ENCODE measurements at places on chromosomes 11 and 22.

DNA sequence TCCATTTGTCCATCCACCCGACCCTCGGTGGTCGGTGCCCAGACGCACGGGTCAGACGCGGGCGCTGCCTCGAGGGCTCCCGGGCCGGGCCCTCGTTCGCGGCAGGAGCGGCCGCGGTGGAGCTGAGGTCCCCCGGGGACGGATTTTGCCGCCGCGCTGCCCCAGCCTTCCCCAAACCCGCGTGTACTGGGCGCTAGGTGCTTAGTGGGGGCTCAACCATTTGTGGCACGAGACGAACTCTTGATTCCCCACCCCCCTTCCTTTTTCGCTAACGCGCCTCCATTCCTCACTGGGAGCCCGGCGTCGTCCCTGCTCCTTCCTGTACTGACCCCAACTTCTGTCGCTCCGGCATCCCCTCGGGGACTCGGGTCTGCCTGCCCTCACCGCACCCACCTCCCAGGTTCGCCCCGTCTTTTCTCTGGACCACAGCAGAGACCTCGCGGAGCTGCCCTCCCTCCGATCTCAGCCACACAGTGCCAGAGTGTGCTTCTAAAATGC is 789 bp upstream of the CBX7 start:
- no peak for DNase-seq

GRCh38 chr11:1943576-1943975 is 3.6 kb upstream of the MRPL23 start:
- peak; percentile 9 for DNase-seq

DNA sequence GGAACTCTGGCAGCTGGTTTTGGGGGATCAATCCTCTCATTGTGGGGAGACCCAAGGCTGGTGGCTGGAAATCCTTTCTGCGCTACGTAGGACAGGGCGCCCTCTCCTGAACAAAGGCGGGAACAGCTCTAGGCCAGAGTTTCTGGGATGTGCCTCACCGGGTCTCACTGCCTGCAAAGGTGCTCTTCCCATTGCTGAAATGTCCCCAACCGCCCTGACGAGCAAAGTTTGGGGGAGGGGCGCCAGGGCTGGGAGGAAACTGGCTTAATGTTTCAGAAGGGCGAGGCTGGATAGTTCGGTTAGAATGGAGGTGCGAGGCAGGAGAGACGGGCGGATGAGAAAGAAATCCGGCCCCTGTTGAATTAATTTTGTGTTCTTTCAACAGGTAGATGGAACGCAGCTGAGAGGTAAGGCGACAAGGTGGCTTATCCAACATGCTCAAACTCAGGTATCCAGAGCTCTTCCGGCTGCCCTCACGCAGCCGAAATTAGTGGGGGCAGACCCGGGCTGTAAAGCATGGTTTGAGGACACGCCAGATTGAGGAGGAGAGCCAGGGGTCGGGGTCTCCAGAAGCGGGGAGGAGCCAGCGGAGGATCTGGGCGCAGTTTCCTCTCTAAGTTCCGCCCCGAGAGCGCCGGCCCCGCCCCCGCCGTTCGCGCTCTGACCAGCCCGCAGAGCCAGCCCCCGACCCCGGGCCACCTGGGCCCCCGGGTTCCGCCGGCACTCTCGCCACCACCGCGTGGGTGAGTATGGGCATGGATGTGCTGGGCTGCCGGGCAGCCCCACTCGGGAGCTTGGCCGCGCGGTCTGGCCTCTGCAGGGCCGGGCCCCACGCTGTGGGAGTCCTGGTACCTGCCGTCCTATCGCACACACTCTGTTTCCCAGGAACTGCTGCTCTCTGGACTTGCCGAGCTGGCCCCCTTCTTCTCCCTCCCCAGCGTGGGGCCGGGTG is at the start of gene PGAP2:
TSS of gene PGAP2 (plus strand) at position 652 of the 952 bp plus-strand sequence. CDS start 2,700 bp downstream, outside the sequence.
- DNase-seq: peak; percentile 72

DNA sequence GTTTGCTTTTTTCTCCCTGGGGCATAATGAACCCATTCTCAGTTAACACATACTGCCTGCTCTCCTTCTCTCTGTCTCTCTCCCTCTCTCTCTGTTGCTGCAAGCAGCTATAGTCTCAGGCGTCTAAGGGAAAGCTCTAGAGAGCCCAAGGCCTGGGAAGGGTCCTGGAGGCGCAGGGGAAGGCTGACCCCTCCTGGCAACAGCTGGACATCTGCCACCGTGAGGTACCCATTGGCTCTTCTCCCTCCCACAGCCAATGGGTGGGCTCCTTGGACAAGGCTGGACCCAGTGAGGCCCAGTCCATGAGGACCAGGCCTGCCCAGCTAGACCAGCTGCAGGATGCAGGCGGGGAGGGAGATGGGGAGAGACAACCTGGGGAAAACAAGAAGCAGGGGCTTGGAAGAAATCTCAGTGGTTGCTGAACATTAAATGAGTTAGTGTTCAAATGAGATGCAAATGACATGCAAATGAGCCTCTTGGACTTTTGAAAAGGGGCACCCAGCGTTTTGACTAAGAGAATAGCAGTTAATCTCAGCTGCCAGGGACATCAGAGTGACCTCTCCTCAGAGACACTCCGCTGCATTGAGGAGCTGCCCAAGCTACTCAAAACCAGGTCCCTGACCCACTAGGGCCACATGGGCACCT is 349.7 kb downstream of the BUD13 start:
- no peak for DNase-seq

GRCh38 chr22:45908961-45909360 is 68.0 kb downstream of the WNT7B start:
- no peak for DNase-seq

DNA sequence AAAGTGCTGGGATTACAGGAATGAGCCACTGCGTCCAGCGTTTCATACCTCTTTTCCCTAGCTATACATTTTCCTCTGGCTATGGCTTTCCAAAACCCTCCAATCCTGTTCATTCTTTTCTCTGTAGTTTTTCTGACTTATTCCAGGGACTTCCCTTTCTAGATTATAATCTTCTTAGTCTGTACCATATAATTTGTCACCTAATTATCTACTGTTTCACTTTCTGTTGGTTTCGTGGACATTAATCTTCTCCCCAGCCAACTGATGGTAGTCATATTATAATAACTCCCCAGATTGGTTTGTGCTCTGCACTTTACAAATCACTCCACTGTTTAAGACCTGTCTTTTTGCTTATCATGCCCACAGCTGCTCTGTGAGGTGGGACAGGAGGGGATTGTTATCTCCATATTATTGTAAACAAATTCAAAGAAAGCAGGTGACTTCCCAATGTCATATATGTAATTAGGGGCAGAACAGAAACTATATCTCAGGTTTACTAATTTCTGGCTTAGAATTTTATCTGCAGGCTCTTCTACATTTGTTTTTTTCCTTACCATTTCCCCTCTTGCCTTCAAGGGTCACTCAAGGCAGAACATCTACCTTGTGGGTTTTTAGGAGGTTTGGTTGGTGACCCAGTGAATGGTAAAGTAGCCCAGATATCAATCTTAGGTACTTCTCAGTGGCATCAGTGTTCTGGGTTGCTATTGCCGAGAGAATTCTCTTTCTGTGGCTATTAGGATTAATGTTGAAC is 23.9 kb downstream of the STIM1 start:
- DNase-seq: no peak

DNA sequence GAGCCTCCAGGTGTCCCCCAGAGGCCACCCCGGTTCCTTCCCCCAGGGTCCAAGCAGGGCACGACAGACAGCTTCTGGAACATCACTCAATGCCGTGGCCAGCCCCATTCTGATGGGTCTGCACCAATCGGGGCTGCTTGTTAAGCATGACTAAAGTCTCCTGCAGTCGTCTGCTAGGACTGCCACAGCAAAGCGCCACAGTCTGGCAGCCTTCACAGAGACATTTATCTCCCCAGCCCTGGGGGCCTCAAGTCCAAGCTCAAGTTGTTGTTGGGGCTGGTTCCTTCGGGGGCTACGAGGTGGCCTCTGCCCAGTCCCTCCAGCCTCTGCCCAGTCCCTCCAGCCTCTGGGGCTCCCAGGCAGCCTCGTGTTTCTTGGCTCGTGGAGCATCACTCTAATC is 14.0 kb upstream of the CD81 start:
- DNase-seq: no peak
